ENCODE measurements at places on chromosomes 2 and 18. TPM values are rescaled to one million over a fixed set of nuclear protein-coding genes. Genes with fewer than 3 reads are reported as not detected.

- no peak overlapping the region for H3K4me3 ChIP-seq
- H3K36me3 ChIP-seq = no peaks in the 10 kb centered on the region
- no peaks in the 10 kb centered on the region for H3K4me1 ChIP-seq
- H3K27ac ChIP-seq = no peak overlapping the region
- no peaks in the 10 kb centered on the region for H3K27me3 ChIP-seq
Observed at GRCh38 chr2:70684846-70685622, 83.0 kb downstream of the ADD2 start.

DNA sequence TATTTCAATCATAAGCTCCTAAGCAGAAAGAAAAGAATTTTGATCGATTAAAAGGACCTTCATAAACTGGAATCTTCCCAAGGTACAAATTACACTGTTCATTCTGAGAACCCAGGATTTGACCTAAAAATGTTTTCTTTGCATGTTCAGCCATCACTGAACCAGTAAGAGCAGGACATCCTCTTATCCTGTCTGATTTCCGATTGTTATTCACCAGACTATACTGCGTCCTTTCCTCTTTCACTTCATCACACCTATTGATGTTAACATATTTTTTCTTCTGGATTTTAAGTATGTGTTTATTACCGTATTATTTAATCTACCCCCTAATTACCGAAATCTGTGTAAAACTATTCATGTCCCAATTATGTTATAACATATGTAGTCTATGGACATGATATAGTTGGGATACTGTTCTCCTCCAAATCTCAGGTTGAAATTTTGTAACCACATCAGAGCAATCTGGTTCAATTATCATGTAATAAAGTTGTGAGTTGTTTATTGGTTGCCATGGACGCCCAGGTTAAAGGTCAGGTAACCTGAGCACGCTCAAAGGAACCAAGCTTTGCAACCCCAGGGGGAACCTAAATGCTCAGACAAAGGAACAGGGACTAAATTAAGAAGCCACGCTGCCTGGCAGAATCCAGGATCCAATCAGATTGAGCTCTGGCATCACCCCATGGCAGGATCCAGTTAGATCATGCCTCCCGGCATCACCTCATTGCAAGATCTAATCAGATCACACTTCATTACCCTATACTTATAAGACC is 11.6 kb upstream of the TBC1D8 start:
- DNase-seq = no peak
- no peak overlapping the region for H3K27ac ChIP-seq
- H3K36me3 ChIP-seq = no peaks in the 10 kb centered on the region
- no peaks in the 10 kb centered on the region for H3K27me3 ChIP-seq

GRCh38 chr18:10100941-10101701 is 187.3 kb downstream of the VAPA start:
- no peaks in the 10 kb centered on the region for H3K27me3 ChIP-seq
- H3K27ac ChIP-seq = no peak overlapping the region
- no peaks in the 10 kb centered on the region for H3K36me3 ChIP-seq
- no peak overlapping the region for H3K4me3 ChIP-seq

DNA sequence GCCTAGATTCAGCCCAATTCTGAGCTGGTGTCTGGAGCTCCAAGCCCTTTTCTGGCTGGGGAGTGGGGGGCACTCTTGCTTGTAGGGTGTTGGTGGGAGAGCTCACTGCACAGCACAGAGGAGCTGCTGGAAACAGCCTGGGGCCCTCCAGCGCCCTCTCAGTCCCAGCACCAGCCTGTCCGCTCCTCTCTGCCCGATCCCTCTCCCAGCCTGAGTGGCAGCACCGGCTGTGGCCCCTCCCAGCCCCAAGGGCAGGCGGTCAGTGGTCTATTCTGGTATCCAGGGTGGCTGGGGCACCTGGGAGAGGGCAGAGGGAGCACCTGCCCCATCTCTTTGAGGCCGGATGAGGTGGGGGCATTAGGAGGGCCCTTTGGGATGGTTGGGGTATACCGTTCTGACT is 13.2 kb upstream of the DES start:
- DNase-seq = no peak
- H3K4me1 ChIP-seq = peaks cover 8% of the 10 kb centered on the region

The OTOF gene
- total RNA-seq = 0.43 TPM

The SEMA4F gene
- 7.5 TPM for total RNA-seq

The MTA3 gene
- 28.8 TPM for total RNA-seq

The TWIST2 gene
- total RNA-seq = 2.1 TPM

Measured in spleen (tissue), 13 donors.